Lower lobe of right lung (tissue), 2 donors: ENCODE measurements at places on chromosomes 7 and 10.

DNA sequence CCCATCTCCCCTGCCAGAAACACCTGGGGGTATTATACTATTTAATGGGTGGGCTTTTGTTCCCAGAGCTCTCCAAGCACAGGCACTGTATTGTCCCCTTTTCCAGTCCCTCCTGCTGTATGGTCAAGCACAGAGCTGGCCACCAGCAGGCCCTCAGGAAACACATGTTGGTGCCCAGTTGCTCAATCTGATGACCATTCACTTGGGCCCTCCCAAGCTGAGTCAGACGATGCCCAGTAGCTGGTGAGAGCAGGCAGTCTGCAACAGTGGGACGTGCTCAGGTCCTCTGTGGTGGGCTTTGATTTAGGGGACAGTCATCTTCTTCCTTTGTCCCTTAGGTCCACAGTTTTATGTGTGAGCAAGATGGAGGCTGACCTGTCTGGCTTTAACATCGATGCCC lies 11.8 kb downstream of the SFXN2 start:
- no peak for DNase-seq

- DNase-seq: no peak
These were observed 38.1 kb downstream of the CTTNBP2 start for GRCh38 chr7:117835016-117835664.

GRCh38 chr7:152865011-152865410 lies 105.5 kb downstream of the ACTR3B start:
- no peak for DNase-seq

DNA sequence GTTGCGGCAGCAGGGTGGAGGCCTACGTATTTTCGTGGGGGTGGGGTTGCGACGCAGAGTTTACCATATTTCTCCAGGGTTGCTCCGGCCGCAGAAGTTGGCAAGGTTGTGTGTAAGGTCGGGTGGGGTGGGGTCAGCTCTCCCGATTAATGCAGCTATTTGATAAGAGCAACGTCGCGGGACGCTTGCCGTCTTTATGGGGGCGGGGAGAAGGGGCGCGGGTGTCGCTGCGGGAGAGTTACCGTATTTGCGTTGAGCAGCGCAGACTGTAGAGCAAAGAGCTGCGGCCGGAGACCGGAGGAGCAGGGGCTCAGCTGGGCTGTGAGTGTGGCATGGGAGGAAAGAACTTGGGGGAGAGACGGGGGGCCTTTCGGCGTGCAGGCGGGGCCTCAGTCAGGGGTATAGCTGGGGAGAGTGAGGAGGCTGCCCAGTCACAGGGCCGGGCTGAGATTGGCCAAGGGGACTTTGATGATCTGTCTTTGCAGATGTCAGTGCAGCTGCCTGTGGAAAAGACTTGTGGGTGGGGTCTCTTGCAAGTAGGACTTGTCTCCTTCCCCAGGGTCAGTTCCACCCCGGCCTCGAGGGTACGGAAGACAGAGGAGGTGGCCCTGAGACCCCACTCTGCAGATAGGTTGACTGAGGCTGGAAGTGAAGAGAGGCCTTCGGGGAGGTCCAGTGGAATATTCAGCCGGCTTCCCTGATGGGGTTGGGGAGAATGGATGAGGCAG lies 26.6 kb downstream of the ZNF775 start:
- DNase-seq: no peak

- no peak for DNase-seq
These were observed 552.4 kb upstream of the GALNT17 start for GRCh38 chr7:70579397-70580097.

- no peak for DNase-seq
These were observed 57.5 kb downstream of the XRCC2 start for GRCh38 chr7:152618427-152618826.

GRCh38 chr10:121822724-121823123 lies 105.1 kb downstream of the ATE1 start:
- no peak for DNase-seq

DNA sequence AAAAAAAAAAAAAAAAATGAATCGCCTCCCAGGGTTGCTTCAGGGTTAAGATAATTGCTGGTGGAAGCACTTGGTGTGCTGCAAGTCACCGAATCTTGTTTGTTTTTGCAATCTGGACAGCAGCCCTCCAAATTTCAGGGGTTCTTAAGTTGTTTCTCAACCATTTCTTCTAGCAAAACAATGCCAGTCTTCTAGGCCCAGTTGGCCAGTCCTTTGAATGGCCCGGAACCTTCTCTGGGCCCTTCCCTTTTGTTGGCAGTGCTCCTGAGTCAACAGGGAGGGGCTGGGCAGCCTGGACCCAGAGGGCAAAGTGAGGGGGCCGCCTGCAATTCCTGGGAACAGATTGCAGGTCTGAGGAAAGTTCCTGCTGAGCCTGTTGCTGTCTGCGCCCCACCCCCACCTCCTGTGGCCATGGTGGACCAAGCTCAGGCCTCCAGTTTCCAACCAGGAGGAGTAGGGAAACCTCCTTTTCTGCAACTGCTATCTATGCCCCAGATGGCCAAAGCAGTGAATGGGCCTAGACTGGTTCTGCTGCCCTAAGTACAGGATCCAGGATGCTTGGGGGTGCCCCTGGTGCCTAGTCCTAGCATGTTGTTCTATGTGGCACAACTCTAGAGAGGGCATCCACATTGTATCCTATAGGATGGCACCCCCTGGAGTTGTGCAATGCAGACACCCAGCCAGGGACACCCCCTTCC lies 31.4 kb upstream of the PDCD4 start:
- DNase-seq: peak; percentile 84

- DNase-seq: no peak
These were observed 37.0 kb downstream of the PRR15 start for GRCh38 chr7:29600661-29601060.

- no peak for DNase-seq
These were observed 85.8 kb upstream of the PITRM1 start for GRCh38 chr10:3258394-3258793.

DNA sequence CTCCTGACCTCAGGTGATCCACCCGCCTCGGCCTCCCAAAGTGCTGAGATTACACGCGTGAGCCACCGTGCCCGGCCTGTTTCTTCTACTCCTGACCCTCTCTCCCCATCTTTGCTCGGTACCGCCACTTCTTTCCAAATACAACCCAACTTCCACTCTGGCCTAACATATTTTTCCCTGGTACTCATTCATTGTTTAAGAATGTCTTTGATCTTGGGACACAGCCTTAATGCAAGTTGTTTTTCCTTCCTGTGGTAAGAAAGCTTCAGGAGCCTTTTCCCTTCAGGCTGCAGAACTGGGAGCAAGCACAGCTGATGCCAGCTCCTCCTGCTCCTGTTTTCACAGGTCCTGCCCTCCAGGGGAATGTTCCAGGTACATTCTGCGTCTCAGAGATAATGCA lies 13.7 kb downstream of the CALML3 start:
- no peak for DNase-seq

GRCh38 chr10:118374404-118374803 lies 32.3 kb upstream of the FAM204A start:
- DNase-seq: no peak

DNA sequence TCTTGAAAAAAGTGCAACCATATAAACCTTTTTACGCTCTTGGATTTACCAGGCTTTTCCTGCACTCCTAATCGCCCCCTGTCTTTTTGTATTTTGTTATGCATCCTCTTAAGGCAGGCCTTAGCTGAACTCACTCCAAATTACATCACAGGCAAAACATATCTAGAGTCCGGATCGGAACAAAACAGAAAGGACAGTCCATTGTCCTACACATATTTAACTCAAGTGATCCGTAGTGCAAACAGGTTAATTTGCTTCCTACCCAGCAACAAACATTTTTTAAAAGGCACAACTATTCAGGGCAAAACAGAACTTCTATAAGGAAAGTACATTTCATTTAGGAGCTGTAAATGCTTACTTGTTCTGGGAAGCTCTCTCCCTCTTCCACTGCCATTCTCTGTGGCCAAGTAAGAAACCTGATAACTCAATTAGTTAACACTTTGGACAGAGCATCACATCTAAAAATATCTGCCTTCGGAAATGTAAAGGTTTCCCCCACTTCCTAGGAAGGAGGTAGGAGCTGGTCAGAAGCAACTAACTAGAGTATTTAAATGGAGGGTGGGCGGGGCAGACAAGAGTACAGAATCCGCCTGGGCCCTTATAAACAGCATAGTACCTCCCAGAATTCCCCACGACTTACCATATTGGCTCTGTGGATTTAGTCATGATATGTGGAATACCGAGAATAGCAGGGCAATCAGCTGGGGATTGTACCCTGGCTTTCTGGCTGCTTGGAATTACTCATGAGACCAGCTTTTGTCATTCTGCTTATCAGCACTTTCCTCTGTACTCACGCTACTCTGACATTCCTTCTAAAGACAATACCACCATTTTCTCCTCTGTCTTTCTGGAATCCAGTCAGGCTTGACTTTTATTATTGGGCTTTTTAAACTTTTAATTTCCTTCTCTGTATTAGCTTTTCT lies 89.5 kb downstream of the ANK3 start:
- DNase-seq: no peak

DNA sequence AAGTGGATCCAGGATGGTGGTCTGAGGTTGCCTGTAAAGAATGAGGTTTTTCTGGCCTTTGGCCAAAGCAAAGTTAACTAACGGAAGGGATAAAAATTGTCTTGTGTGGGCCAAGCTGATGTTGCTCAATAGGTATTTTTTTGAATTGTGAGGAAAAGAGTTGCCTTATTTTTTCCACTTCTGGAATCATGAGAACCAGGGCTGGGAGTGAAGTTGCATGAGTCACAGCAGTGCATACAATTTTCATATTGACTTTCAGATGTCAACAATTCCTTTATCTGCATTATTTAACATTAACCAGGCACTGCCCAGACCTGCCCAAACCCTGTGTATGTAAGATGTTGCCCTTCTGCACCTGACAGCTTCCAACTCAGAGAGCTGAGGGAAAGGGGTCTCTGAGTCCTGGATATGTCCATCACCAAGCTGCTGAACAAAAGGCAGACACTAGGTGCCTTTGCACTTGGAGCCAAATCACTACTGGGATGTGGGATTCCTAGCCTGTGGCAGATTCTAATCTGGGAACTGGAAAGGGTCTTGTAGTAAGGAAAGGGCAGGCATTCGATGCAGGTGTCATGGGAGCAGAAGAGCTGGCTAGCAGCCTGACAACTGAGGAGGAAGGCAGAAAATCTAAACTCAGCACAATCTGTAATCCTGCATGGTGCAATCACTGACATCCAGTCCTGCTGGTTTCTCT lies 52.3 kb upstream of the SLC35B4 start:
- DNase-seq: no peak

DNA sequence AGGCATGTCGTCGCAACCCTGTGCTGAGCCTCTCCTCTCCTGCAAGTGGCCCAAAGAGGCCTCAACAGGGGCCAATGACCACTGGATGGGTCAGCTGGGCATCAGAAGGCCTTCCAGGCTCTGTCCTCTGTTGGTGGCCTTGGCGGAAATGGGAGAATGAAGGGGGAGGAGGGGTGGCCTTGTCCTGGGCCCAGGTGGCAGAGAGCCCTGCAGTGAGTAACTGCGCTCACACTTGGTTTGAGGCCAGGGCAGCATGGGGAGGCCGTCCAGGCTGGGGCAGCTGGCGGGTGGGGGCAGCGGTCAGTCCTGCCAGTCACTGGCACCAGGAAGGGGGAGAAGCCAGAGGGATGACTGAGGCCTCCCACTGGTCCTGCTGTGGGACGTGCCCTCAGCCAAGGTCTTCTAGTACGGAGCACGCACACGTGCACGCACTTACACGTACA lies 59.8 kb downstream of the LHPP start:
- DNase-seq: peak; percentile 28

- DNase-seq: no peak
These were observed 81.1 kb downstream of the MET start for GRCh38 chr7:116753130-116753529.

DNA sequence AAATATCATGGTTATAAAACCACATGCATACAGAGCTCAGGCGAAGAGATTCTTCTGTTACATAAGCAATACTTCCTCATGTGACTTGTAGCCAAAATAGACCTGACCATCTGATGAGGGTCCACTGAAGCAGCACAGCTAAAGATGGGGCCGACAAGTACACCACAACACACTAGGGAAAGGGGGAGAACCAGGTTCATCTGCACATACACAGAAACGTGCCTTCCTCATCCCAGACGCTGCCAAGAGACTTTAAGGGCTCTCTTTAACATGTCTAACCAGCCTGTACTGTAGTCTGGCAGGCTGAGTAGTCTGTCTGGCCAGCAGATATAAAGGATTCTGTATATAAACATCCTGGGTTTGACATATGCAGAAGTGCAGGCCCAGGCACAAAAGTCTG lies 30.3 kb downstream of the ERCC6 start:
- DNase-seq: no peak

GRCh38 chr10:131859341-131860020 lies 41.3 kb upstream of the PPP2R2D start:
- DNase-seq: peak; percentile 9

- DNase-seq: no peak
These were observed 138.6 kb downstream of the ADAM22 start for GRCh38 chr7:88072715-88073055.

GRCh38 chr7:142528608-142529408 lies 220.5 kb upstream of the PRSS1 start:
- no peak for DNase-seq

DNA sequence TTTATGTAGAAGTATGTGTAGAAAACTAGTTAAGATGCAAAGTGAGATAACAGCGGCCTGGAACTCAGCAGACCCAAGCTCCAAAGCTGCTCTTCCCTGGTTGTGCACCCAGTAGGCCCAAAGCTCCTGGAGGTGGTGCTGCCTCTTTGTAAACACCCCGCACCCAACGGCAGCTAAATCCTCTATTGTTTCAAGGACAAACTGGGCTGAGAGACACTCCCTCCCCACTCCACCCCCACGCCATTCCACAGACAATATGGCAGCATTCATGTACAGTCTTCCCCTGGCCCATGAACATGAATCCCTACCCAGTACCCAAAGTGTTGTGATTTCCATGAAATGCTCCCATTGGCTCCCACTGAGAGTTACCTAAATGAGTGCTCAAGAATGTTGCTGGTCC lies 73.5 kb downstream of the VOPP1 start:
- DNase-seq: no peak

GRCh38 chr7:156029460-156030007 lies 217.3 kb upstream of the SHH start:
- DNase-seq: no peak

GRCh38 chr10:76906256-76906655 lies 731.4 kb downstream of the KCNMA1 start:
- DNase-seq: no peak

GRCh38 chr7:23654508-23654907 lies 25.5 kb upstream of the FAM221A start:
- no peak for DNase-seq

GRCh38 chr7:135463908-135464307 lies 46.0 kb downstream of the CNOT4 start:
- DNase-seq: no peak

DNA sequence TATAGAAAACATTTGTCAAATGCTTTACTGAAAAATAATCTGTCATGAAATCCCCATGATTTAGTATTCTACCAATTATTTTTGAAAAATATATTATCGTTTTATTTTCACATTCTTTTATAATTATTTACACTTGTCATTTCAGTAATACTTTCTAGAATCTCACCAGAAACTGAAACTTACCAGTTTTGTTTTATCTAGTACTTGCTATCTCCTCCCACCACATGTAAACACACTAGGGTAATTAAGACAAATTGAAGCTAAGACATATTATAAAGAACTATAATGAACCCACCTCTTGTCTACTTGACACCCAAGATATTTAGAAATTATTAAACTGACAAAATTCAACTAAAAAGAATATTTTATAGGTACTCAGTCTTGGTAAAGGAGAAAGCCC lies 51.5 kb upstream of the GRM3 start:
- no peak for DNase-seq
